ENCODE measurements at places on chromosomes 5 and 9.

DNA sequence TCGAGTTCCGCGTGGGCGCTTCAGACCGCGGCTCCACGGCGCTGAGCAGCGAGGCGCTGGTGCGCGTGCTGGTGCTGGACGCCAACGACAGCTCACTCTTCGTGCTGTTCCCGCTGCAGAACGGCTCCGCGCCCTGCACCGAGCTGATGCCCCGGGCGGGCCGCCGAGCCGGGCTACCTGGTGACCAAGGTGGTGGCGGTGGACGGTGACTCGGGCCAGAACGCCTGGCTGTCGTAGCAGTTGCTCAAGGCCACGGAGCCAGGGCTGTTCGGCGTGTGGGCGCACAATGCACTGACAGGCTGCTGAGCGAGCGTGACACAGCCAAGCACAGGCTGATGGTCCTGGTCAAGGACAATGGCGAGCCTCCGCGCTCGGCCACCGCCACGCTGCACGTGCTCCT, 3.7 kb upstream of the PCDHB15 start:
- DNase-seq, result no peak

DNA sequence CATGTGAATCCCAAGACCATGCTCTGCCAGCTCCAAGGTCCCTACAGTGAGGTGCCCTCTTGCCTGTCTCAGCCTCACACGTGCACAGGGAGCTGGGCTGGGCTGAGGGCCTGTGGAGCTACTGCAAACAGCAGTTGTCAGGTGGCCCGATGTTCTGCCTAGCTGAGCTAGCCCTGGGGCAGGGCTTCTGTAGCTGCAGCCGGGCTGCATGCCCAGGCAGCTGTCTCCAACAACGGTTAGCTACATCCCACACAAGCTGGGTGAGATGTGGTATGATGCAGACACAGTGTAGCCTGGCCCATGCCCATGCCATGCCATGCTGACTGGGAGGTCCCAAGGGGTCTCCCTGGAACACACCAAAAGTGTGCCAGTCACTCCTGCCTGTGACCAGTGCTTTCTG, 62.0 kb downstream of the MACROH2A1 start:
- DNase-seq, result no peak

- DNase-seq, result no peak
Observed at GRCh38 chr5:144247131-144247530, 76.5 kb downstream of the KCTD16 start.

DNA sequence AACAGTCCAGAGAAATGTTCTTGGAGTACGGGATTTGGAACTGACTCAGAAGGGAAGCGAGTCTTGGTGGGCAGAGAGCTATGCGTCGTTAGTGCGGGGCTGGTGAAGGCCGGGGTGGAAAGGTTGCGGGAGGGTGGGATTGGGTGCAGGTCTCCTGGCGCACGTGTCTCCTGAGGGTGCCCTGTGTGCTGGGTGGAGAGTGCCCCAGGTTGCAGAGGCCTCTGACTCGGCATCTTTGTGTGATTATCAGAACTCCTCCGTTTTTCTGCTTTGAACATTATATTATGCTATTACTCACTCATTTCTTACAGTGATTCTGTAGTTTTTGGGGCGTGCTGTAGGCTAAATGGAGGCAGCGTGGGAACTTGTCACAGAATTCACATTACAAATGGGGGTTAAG, 11.4 kb downstream of the CEP72 start:
- DNase-seq, result no peak

DNA sequence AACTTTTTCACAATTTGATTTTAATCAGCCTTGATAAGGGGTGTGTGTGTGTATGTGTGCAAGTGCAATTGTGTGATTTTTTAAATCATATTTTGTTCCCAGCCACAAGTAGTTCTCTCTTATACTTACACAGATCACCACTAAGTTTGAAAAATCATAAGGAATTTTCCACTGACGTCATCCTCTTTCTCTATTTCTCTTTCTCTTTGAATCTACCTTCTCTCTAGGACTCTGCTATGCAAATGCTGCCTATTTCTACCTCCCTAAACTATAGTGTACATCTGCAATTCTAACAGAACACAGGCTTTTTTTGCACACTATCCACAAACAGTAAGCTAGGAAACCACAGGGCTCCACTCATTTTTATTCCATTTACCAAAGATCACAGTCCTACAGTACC, 254.6 kb upstream of the CYLC2 start:
- DNase-seq, result no peak

DNA sequence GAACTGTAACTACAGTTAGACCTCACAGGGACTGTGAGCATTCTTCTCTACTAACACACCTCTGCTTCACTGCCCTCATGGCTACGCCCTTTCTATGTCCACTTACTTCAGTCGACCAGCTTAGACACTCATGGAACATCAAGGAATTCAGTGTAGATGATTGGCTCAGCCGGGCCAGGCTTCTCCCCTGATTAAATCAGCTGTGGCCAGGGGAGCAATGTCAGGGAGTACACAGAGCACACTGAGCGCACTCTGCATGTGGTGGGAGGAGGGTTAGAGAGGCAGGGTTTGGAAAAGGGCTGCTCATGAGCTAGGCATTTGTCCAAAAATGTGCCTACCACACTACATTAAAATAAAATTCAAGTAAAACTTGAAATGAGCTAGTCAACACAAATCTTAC, 400.5 kb downstream of the ARRDC3 start:
- no peak for DNase-seq

Measured in iPS DF 19.7 (cell line).